ENCODE measurements at places on chromosomes 3 and 15. TPM values are rescaled to one million over a fixed set of nuclear protein-coding genes. Genes with fewer than 3 reads are reported as not detected.

- no peak for DNase-seq
Measured at GRCh38 chr15:90358124-90359033, 6.3 kb downstream of the ZNF774 start.

- DNase-seq: no peak
Measured at GRCh38 chr3:134364936-134365765, 9.1 kb downstream of the AMOTL2 start.

DNA sequence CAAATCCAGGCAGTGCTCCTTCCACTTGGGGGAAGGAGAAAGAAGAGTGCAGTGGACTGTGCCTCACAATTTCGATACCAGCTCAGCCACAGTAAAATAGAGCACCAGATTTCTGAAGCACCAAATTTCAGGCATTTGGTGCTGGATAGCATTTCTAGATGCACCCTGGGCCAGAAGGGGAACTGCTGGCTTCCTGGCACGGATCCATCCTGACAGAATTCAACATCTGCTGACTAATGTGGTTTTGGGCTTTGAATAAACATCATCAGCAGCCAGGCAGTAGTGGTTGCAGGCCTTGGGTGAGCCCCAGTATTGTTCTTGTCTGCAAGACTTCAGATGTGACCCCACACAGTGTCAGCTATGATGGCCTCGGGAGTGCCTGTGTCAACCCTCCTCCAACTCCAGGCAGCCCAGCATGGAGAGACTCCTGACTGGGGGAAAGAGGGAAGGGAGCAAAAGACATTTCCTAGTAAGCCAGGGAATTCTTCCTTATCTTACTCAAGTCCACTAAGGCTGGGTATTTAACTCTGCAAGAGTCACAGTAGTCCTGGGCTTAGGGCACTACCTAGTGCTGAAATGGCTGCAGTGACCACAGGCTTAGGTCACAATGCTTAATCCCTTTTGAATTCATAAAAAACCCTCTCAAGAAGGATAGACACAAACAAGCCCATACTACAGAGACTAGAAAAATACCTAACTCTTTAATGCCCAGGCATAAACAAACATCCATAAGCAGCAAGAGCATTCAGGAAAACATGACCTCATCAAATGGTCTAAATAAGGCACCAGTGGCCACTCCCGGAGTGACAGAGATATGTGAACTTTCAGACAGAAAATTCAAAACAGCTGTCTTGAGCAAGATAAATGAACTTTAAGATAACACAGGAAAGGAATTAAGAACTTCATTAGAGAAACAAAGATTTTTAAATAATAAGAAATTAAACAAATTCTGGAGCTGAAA lies 74.7 kb downstream of the SPATA16 start:
- DNase-seq: no peak

- DNase-seq: no peak
Measured at GRCh38 chr15:38474155-38474757, 20.3 kb downstream of the FAM98B start.

- no peak for DNase-seq
Measured at GRCh38 chr15:94229591-94230369, 1.6 kb upstream of the MCTP2 start.

GRCh38 chr3:117150628-117151027 lies 441.0 kb downstream of the TUSC7 start:
- DNase-seq: no peak

DNA sequence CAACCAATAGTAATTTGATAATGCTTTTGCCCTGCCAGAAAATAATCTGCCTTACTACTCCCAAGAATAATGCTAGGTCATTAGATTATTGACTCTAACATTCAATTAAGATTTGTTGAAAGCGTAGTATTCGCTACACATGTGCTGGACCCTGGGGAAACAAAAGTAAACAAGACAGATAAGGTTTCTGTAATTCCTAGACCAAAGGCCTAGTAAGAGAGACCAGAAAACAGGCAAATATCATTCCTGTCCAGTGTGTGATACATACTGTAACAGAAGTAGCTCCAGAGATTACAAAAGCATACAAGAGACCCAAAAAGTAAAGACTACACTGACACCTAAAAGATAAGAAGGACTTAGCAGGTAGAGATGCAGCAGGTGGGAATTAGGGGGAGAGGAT lies 60.8 kb downstream of the PLOD2 start:
- no peak for DNase-seq

DNA sequence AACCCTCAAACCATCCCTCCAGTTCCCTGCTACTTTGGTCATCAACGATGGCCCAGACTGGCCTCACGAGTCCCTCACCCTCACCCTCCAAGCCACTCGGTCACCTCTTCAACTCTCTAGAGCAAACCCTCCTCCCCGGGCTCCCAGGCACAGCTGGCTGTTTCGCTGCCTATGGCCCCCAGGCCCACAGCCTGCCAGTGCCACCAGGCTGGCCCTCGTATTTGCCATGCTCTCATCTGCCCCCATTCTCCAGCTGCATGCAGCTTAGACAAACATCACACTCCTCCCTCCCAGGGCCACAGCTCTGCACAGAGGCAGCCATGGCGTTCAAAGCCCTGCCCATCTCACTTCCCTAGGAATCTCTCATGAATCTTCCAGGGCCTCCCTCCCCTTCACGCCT lies 13.8 kb downstream of the RAB43 start:
- DNase-seq: no peak

- no peak for DNase-seq
Measured at GRCh38 chr3:78867409-78868372, 900.1 kb downstream of the ROBO1 start.

DNA sequence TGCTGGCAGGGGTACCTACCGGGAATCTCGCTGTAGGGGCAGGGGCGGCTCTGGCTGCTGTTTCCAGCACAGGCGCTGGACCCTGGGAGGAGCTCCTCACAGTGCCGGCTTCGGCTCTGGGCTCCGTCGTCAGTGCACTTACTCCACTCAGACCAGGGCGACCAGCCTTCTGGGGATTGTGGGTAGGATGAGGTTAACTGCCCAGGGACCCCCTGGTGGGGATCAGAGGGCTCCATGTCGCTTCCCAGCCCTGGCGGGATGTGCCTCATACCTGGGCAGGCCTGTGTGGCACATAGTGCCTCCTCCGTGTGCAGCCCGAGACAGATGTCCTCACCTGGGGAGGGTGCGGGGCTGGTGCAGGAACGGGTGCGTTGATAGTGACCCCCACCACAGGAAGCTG lies 115.7 kb downstream of the SEMA5B start:
- DNase-seq: no peak

DNA sequence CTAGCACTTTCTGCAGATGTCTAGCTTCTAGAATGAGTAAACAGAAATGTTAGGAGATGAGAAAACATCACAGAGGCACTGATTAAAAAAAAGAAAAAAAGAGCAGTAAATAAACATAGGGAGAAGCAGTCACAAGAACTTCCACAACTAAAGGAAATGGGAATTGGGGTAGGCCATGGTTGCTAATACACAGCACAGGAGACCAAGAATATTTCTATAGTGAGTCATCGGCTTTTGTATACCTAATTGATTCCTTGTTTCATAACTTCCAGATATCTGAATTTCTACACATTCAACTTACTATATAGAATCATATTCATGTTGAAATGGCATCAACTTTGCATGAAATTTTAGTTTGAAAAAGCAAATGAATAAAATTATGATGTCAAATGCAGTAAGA lies 47.3 kb upstream of the TCF12 start:
- DNase-seq: no peak

DNA sequence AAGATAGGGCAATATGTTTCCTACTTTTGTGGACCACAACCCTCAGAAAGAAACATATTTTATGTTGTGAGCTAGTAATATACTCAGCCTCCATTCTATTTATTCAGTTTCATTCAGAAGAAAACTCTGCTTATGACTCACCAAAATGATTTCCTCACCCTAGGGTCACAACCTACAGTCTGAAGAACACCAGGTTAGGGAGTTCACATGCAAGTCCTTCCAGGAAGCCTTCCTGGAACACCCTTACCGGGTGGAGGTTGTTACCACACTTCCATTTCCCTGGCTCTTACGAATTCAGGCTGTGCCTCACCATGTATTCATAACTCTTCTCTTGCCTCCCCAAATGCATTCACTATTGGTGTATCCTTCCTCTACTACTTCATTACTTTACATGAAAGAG lies 228.0 kb upstream of the ADAMTS9 start:
- no peak for DNase-seq

GRCh38 chr15:46848704-46849103 lies 868.6 kb upstream of the SEMA6D start:
- DNase-seq: no peak

- no peak for DNase-seq
Measured at GRCh38 chr3:16106050-16106449, 68.4 kb upstream of the GALNT15 start.

- DNase-seq: no peak
Measured at GRCh38 chr15:33313491-33313890, 2.7 kb downstream of the RYR3 start.

GRCh38 chr3:154364849-154365248 lies 40.6 kb upstream of the DHX36 start:
- DNase-seq: no peak

DNA sequence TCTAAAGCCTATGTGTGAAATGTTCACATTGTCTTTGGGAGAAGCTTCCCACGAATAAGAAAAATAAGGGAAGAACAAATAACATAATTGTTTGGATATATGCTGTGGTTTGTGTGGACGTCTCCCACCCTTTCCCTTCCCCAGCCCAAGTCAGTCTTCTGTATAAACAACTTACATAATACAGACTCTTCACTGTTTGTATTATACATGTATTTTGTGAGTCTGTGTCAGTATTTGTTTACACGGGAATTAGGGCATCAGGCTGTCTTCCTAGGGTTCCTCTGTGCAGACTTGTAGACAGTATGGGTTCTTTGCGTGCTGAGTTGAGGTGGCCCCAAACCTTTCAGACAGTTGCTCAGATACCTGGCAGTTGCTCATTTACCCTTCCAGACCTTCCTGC lies 103.4 kb downstream of the IGF1R start:
- DNase-seq: no peak

- no peak for DNase-seq
Measured at GRCh38 chr15:51874751-51875644, 45.5 kb downstream of the TMOD3 start.

DNA sequence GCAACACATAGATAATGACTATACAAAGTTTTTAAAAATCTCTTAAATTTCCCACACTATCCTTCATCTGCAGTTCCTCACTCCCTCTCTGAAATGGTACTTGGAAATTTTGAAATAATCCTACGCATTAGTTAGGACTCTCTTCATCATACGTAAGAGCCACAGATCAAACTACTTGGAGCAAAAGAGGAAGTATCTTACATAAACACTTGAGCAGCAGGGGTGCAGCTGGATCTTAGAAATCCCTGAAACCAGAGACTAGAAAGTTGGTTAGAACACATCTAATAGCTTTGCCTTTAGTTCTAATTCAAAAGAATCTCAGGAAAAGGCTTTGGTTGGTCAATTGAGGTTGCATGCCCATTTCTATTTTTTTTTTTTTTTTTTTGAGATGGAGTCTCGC lies 38.8 kb upstream of the ZNF445 start:
- no peak for DNase-seq

DNA sequence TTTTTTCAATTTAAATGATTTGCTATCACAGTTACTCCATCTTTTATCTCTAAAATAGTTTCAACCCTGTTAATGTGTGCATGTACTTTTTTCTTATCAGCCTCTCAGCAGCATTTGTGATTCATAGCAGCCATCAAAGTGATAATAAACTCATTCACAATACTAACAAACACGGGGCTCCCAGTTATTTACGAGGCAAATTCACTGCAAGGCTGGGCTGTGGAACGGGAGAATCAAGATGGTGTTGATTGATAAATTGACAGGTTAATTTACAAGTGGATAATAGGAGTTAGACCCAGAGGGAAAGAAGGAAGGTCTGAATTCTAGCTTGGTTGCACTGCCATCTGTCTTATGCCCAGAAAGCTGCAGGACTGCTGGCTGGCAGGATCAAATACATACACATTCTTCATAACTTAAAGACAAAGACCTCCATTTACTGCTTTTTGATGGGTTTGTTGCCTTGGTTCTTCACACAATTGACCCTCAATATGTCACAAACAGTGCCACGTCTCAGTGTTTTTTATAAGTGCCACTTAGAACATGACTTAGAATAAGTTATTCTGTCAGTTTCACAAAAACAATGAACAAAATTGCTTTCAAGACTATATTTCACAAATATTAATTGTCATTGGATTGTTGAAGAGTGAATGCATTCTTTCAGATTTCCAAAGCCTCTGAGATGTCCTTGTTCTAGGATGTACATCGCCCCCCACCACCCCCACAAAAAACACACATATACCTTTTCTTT lies 562.8 kb downstream of the NR2F2 start:
- DNase-seq: no peak

- DNase-seq: no peak
Measured at GRCh38 chr15:39581242-39581792, 438 bp downstream of the THBS1 start.

- no peak for DNase-seq
Measured at GRCh38 chr3:187264021-187264420, 27.5 kb downstream of the MASP1 start.

- no peak for DNase-seq
Measured at GRCh38 chr3:104150724-104151123, 1216.0 kb upstream of the ALCAM start.

- no peak for DNase-seq
Measured at GRCh38 chr15:75570126-75570845, 8.8 kb downstream of the PTPN9 start.

GRCh38 chr3:6679510-6679909 lies 181.4 kb upstream of the GRM7 start:
- DNase-seq: no peak

- no peak for DNase-seq
Measured at GRCh38 chr3:182259579-182259978, 533.7 kb upstream of the ATP11B start.

GRCh38 chr3:153055217-153055616 lies 106.8 kb upstream of the RAP2B start:
- DNase-seq: no peak

- DNase-seq: no peak
Measured at GRCh38 chr15:42144841-42145375, 11.5 kb downstream of the PLA2G4F start.

- no peak for DNase-seq
Measured at GRCh38 chr3:61793521-61793920, 232.2 kb downstream of the PTPRG start.

GRCh38 chr3:152927131-152927530 lies 92.2 kb downstream of the P2RY1 start:
- DNase-seq: no peak

- no peak for DNase-seq
Measured at GRCh38 chr3:23159929-23160328, 43.2 kb upstream of the UBE2E2 start.

- no peak for DNase-seq
Measured at GRCh38 chr3:16132928-16133327, 41.6 kb upstream of the GALNT15 start.

The NECTIN3 gene
- total RNA-seq: 9.2 TPM

The GABRR3 gene
- total RNA-seq: not detected

The SH2D7 gene
- not detected for total RNA-seq

The C2CD4B gene
- total RNA-seq: not detected

The CLDN18 gene
- not detected for total RNA-seq

The RETNLB gene
- total RNA-seq: not detected

The GABRB3 gene
- not detected for total RNA-seq

The FGF7 gene
- total RNA-seq: not detected

The ANKUB1 gene
- not detected for total RNA-seq

The FBXL22 gene
- total RNA-seq: 0.68 TPM

The SLC6A20 gene
- total RNA-seq: 0.11 TPM

The TMCO5A gene
- not detected for total RNA-seq

The CERS3 gene
- total RNA-seq: 1.2 TPM

The FOXB1 gene
- total RNA-seq: not detected

The CASR gene
- total RNA-seq: not detected
